ENCODE measurements at places on chromosomes 16 and 17.

DNA sequence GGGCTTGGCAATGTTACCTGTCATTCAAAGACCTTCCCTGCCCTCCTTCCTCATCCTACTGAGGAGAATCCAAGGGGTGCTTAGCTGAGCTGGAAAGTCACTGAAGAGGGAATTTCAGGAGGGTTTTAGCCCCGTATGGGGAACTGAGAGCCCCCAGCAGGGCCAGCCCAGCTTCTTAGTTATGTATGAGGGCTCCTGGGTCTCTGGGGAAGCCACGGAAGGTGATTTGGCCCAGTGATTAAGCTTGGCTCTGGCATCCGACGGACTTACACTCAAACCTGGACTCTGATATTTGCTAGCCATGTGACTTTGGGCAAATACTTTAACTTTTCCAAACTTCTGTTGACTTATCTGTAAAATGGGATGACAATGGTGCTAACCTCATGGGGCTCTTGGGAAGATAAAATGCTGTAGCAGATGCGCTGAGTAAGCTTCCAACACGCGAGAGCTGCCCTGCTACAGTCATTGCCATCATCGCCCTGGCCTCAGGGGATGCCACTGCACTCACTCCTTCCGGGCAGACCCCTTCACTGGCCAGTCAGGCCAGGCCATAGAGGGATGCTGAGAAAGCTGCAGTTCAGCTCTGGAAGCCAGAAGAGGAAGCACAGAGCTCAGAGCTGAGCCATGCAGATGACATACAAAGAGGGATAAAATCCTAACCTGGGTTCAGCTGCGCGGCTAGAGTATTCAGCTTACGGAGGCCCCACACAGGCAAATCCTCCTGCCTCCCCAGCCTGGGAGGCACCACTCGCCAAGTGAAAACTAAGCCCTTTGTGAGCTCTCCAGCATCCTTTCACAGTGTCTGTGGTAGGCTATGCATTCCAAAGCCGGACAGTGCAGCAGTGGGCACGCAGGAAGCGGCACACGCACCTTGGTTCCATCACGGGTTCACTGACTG, 44.9 kb upstream of the PIK3R6 start:
- DNase-seq = no peak

GRCh38 chr17:41600318-41600717, 12.2 kb downstream of the KRT16 start:
- no peak for DNase-seq

DNA sequence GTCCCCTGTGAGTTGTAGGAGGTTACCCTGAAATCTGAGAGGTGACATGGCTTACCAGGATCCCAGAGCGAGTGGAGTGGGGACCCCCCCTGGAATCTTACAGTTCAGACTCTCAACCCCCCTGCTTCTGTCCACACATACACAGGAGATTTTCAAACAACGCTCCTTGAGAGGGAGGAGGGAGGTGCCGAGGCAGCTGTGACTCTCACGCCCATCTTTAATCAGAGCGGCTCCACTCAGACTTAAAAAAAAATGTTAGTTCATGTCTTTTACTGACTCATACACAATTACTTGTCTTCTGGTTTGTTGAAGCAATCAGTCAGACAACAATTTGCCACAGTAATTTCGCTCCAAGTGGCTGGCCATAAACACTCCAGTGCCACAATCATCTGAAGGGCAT, 15.4 kb upstream of the TMEM220 start:
- no peak for DNase-seq

DNA sequence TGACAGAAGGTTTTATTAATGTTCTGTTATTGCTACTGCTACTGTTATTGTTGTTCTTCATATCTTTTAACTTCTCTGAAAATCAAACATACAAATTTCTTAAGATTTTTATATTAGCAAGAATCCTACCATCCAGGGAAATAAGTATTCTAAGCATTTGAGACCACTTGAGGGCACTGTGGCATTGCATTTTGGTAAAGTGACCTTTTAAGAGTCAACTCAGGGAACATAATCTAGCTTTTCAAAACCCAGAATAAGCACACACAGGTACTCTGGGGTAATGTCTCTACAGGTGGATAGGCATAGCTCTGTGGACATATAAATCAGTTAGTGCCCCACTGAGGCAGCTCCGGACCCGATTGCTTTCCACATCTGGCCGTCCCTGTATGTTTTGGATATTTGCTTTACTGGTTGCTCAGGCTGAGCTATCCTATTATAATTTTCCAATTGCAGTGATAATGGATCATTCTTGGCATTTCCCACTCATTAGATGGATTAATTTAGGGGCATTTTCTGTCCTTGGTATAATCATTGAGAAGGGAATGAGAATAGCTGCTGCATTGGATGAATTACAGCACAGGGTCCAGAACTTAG, 1425.1 kb upstream of the CDH8 start:
- no peak for DNase-seq

- DNase-seq = no peak
These were observed 2.4 kb downstream of the MYH10 start for GRCh38 chr17:8628172-8628571.

DNA sequence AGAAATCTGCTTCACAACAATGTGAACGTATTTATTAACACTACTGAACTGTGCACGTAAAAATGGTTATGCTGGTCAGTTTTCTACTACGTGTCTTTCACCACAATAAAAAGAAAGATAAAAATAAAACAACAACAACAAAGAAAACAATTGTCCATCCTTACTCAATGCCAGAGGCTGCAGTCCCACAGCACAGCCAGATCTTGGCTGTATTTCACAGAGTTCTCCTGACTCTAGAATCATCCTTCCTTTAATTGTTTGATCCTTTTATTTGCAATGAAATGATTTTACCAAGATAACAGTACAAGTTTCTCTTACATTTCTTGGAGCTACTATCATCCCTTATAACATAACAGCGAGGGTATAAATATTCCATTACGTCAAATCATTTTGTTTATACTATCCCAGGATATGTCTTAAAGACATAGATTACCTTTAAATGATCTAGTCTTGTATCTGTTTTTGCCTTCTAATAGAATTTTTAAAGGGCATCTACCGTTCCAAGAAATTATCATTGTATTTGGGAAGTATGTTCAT, 103.3 kb downstream of the SLC39A11 start:
- no peak for DNase-seq

DNA sequence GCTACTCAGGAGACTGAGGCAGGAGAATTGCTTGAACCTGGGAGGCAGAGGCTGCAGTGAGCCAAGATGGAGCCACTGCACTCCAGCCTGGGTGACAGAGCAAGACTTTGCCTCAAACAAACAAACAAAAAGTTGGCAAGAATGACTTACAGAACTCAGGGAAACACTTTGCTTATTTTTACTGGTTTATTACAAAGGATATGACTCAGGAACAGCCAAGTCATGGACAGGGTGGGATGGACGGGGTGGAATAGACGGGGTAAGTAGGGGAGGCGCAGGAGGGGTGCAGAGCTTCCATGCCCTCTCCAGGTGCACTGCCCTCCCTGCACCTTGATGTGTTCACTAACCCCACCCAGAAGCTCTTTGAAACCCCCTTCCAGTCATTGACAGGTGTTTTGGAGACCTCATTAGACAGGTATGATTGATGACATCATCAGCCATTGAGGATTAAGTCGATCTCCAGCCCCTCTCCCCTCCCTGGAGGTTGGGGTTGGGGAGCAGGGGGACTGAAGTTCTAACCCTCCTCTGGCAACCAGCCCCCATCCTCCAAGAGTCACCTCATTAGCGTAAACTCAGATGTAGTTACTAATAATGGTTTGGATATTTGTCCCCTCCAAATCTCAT, 41.3 kb upstream of the ZCCHC14 start:
- no peak for DNase-seq

DNA sequence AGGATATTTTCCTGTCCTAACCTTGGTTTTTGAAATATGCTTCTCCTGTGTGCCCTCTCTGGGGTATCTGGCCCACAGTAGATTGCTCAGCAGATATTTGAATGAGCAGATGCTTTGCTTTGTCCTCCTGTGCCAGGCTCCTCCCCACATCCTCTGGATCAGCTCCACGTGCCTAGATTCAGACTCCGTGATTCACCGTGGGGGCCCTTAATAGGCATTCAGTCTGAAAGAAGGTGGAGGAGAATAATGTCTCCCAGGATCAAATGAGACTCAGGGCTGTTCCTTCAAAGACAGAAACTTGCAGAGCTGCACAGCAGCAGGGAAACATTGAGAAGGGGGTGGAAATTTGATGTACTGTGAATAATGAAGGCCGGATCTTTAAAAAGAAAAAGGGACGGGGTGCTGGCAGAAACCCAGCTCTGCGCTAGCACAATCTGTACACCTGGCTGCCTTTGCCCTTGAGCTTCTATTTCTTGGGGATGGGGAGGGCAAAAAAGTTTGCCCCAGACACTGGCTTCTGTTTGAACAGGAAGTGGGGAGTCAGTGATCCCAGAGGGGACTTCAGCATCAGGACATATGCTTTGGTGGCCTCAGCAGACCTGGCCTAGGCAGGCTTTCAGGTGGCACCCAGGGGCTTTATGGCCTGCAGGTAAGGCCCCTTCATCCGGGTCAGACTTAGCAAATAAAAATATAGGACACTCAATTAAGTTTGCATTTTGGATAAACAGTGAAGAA, 15.9 kb upstream of the SLC12A3 start:
- no peak for DNase-seq
